ENCODE measurements at places on chromosomes 13 and 19.

DNA sequence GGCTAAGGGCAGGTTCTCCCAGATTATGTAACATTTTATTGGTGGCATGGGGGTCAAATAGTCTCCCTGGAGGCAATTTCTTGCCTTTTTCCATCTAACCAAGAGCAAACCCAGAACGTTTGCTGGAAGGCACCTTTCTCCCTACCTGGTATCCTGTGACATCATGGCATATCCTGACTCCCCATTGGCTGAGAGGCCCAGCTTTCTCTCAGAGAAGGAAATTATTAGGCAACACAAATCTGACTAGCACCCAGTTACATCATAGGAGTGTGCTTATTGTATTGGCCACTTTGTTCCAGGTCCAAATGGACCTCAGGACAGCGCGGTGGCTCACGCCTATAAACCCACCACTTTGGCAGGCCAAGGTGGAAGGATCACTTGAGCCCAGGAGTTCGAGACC is 13.0 kb downstream of the NTN5 start:
- DNase-seq, result no peak

DNA sequence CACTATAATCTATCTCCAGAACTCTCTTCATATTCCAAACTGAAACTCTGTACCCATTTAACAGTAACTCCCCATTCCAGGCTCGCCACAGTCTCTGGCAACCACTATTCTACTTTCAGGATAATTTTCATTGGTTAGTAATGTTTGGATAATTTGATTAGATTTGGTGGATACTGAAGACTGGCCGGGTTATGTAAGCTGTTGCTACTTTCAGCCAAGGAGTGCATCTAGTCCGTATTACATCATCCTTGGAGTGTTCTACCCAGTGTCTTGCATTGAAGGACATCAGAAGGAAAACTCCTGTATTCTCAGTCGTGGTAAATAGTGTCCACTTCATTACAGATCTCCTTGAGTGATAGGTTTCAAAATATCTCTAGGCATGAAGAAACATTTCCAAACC is 60.5 kb downstream of the PCCA start:
- DNase-seq, result no peak

- DNase-seq, result no peak
Measured at GRCh38 chr13:112688560-112689302, 1.1 kb upstream of the ATP11A start.

DNA sequence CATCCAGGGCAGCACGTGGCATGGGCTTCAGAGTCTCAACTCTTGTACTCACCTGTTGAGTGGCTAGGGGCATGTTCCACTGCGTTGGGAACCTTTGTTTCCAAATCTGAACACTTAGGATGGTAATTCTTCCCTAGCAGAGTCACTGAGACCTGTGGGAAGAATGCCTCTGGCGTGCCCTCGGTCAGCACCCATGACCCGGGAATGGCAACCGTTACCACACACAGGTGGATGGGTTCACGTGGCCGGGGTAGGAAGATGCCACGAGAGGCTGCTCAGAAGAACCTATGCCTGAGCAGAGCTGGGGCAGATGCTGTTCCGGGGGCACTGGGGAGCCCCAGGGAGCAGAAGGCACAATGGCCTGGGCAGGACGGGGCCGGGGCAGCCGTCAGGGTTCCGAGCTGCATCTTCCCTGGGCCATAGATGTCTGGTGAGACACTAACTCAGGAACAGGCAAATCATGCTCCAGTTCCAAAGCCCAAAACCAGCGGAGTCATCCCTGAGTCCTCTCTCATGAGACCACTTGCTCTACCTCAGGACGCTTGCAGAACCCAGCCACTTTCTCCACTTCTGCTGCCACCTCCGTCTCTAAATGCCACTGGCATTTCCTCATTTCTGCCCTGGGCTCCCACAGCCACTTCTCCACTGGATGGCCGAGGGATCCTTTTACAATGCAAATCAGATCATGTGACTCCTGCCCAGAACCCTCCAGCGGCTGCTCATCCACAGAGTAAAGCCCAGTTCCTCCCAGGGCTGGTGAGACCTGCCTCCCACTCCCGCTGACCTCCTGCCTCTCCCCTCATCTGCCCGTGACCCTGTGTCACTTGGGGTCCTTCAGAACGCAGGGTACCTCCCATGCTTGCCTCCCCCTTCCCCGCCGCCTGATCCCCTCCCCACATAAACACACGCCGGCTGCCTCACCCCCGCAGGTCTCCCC is 36.7 kb downstream of the FAM124A start:
- no peak for DNase-seq

DNA sequence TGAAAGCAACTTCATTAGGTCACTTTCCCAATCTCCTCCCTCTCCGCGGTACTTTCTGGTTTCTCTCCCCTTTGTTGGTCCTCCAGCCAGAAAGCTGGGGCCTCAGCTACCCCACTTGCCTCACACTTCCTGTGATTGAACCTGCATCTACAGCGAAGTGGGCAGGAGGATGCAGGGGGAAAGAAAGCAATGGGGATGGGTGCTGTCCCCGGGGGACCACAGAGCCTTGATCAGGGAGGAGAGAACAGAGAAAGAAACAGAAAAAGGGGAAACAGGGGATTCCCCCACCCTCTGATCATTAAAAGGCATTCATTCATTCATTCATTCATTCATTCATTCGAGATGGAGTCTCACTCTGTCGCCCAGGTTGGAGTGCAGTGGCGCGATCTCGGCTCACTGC is 74.2 kb downstream of the TRPM4 start:
- DNase-seq, result no peak

- DNase-seq, result no peak
Measured at GRCh38 chr13:40874138-40874779, 84.8 kb downstream of the SLC25A15 start.

DNA sequence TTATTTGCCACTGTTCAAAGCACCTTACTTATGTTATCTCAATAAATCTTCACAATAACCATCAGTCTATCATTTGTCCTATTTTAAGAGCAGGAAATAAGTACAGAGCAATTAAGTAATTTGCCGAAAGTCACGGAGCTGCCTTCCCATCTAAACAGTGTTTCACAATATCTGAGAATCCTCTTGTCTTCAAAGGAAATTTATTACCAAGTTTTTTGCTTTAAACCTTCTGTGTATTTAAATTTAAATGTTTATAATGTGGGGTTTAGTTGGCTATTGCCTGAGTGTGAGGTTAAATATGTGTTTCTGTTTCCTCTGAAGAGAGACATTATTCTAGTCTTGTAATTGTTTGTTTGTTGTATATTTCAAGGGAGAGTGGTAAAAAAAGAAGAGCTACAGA is 633.1 kb downstream of the EFNB2 start:
- DNase-seq, result no peak

DNA sequence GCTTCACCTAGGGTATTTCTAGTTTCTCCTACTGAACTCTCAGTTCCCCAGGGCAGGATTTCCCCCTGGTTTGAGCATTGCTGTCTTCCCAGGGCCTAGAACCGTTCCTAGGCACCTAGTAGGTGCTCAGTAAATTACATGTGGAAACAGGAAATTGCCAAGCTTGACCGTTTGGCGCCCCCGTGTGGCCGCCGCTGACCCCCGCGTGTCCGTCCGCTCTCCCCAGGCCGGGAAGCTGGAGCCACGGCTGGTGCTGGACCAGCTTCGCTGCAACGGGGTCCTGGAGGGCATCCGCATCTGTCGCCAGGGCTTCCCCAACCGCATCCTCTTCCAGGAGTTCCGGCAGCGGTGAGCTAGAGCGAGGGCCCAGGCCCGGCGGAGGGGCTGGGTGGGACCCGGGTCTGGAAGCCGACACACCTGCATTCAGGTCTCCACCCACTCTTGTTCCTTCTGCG is 55.5 kb downstream of the MYH14 start:
- no peak for DNase-seq

DNA sequence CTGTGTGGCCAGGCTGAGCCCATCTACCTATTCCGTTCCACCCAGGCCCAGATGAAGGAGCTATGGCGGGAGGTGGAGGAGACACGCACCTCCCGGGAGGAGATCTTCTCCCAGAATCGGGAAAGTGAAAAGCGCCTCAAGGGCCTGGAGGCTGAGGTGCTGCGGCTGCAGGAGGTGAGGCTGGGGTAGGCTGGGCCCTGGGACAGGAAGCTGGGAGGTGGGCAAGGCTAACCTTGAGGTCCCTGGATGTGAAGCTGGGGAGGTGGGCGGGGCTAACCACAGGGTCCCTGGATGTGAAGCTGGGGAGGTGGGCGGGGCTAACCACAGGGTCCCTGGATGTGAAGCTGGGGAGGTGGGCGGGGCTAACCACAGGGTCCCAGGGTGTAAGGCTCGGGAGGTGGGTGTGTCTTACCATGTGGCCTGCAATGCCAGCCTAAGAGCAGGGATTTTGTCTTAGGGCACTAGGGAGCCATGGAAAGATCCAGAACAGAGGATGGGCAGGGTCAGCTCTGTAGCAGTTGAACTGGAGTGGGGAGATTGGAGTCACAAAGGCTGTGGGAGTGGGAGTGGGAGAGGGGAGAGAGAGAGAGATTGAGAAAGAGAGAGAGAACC is 36.9 kb downstream of the KCNC3 start:
- DNase-seq, result no peak

GRCh38 chr13:79663435-79663834 is 182.5 kb downstream of the NDFIP2 start:
- DNase-seq, result no peak

DNA sequence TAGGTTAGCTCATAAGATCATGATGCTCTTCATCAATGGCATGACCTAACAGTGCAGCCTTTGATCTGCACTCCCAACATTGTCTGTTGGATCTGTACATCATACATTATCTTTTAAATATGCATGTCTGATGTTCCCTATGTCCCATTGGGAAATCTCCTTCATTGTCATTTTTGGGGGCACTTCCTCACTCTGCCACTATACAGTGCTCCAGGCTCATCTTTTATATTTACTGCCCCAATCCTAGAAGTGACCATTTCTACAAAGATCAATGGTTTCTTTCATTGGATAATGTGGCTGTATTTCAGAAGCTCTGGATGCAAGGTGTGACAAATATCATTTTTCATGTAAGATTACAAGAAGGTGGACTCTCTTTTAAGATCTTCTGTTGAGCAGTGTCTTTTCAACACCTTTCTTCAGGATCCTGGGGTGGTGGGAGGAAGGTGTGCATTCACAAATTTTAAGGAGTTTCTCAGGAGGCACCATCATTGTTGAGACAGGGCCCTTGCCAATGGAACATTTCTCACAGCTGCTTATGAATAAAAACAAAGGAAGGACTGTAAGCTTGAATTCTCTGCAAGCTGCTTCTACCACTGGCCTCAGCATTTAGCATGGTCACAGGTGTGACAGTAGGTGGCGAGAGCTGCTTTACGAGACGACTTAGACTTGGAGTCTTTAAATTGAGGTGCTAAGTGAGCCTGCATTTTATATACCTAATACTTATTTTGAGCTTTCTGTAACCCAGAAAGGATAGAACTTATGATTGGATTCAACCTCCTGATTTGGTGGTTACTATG is 403.0 kb downstream of the LMO7 start:
- no peak for DNase-seq

GRCh38 chr13:59119475-59119874 is 1044.3 kb downstream of the DIAPH3 start:
- no peak for DNase-seq

DNA sequence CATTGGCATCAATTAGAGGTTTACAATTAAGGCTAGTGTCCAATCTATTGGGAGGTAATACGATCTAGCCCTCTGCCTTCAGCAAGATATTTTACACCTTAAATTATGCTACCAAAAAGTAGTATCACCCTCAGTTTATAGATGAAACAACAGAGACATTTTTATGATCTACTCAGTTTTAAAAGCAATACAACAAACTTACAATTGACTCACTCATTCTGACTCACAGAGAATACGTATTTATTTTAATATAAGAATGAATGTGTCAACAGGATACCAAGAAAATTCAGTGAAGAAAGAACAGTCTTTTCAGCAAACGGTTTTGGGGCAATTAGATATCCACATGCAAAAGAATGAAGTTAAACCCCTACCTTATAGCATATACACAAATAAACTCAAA is 32.5 kb upstream of the STARD13 start:
- no peak for DNase-seq

- DNase-seq, result no peak
Measured at GRCh38 chr13:38381890-38382289, 32.2 kb downstream of the UFM1 start.

DNA sequence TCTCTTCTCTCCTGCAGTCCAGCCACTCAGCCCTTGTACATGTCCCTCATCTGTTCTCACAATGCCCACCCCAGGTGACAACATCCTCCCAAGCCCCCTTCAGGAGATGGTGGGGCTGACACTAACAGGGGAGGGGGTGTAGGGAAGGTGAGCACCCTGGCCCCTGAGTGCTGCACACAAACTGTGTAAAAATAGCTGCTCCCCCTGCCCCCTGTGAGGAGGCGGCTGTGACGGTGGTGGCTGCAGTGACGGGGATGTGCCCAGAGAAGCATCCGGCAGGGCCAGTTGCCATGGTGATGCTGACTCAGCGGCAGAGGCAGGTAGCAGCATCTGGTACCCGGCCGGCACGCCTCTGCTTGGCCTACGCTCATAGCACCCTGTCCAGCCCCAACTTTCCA is 13.0 kb upstream of the JUND start:
- no peak for DNase-seq

DNA sequence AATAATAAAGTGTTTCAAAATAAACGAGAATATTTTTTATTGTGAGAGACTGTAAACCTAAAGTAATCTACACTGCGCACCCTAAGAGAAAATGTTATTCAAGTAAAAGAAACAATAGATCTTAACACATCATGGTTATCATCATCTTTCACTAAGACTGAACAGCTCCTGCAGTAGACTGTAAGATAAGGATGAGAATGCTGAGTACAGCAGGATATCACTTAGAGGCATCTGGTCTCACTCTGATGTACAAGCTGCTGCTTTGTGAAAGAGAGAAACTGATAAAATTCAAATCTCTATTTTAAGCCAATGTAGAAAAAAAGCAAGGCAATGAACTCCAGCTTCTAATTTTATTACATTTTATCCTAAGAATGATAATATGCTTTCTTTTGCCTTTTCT is 261.7 kb upstream of the HTR2A start:
- no peak for DNase-seq

DNA sequence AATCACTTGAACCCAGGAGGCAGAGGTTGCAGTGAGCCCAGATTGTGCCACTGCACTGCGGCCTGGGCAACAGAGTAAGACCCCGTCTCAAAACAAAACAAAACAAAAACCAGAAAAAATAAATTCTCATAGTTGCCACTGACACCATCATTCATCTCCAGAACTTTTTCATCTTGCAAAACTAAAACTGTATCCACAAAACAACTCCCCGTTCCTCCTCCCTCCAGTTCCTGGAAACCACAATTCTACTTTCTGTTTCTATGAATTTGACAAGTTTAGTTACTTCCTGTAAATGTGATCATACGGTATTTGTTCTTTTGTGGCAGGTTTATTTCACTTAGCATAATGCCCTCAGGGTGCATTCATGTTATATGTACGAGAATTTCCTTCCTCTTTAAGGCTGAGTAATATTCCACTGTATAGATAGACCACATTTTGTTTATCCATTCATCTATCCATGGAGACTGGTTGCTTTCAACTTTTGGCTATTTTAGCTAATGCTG is 13.2 kb upstream of the ADGRE5 start:
- DNase-seq, result no peak

GRCh38 chr13:99994638-99995020 is 13.0 kb downstream of the ZIC2 start:
- DNase-seq, result no peak
